T-helper 17 cell (primary cell): ENCODE measurements at places on chromosomes 5 and 9. TPM values are rescaled to one million over a fixed set of nuclear protein-coding genes. Genes with fewer than 3 reads are reported as not detected.

- no peak for DNase-seq
- H3K4me1 ChIP-seq: peaks cover 22% of the 10 kb centered on the region
- H3K4me3 ChIP-seq: no peak overlapping the region
- no peak overlapping the region for H3K27ac ChIP-seq
- H3K36me3 ChIP-seq: no peaks in the 10 kb centered on the region
- H3K27me3 ChIP-seq: peaks cover 12% of the 10 kb centered on the region
Measured at GRCh38 chr9:88926781-88927505, 64.3 kb upstream of the S1PR3 start.

P4HA2 gene
- not detected for total RNA-seq

RASGRF2 gene
- 21.3 TPM for total RNA-seq

- H3K27me3 ChIP-seq: peaks cover 61% of the 10 kb centered on the region
- no peak overlapping the region for H3K4me3 ChIP-seq
- peaks cover 2% of the 10 kb centered on the region for H3K4me1 ChIP-seq
- no peak overlapping the region for H3K27ac ChIP-seq
- H3K36me3 ChIP-seq: no peaks in the 10 kb centered on the region
- no peak for DNase-seq
Measured at GRCh38 chr9:37062336-37062735, 28.3 kb upstream of the PAX5 start.

MLANA gene
- total RNA-seq: not detected

- no peak for DNase-seq
- peaks cover 7% of the 10 kb centered on the region for H3K4me1 ChIP-seq
- H3K27me3 ChIP-seq: no peaks in the 10 kb centered on the region
- no peaks in the 10 kb centered on the region for H3K36me3 ChIP-seq
- H3K27ac ChIP-seq: peak overlapping the region; percentile 66
Measured at GRCh38 chr5:141941307-141941706, 16.7 kb downstream of the PCDH12 start.

DNA sequence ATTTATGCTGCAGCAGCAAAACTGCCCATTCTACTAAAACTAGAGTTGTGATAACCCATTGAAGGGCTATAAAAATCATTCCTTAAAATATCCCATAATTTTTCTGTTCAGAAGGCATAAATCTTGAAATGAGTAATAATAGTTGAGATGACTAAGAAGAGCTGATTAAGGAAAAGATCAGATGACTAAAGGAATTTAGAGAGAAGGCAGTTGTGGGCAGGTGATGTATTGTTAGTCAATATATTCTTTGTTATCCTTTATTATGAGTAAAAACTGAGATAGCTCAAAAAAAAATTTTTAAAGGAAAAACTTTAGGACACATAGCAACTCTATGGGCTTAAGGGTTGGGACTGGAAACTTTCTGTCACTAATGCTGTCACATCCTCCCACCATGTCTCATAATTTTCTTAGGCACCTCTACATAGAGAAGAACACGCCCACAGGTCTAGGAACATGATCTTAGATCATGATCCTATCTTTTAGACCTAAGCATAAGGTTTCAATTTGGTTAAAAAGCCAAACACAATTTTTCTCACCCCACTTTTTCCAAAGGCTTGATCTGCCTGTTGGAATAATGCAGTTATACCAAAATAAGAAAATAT is 597.5 kb upstream of the MEF2C start:
- H3K27me3 ChIP-seq: no peaks in the 10 kb centered on the region
- no peak overlapping the region for H3K27ac ChIP-seq
- no peaks in the 10 kb centered on the region for H3K36me3 ChIP-seq

GRCh38 chr5:180160789-180161188 is 48.2 kb downstream of the RASGEF1C start:
- H3K4me1 ChIP-seq: peaks cover 2% of the 10 kb centered on the region
- H3K4me3 ChIP-seq: no peak overlapping the region
- peaks cover 4% of the 10 kb centered on the region for H3K36me3 ChIP-seq
- no peak for DNase-seq

ENC1 gene
- 0.70 TPM for total RNA-seq

DNA sequence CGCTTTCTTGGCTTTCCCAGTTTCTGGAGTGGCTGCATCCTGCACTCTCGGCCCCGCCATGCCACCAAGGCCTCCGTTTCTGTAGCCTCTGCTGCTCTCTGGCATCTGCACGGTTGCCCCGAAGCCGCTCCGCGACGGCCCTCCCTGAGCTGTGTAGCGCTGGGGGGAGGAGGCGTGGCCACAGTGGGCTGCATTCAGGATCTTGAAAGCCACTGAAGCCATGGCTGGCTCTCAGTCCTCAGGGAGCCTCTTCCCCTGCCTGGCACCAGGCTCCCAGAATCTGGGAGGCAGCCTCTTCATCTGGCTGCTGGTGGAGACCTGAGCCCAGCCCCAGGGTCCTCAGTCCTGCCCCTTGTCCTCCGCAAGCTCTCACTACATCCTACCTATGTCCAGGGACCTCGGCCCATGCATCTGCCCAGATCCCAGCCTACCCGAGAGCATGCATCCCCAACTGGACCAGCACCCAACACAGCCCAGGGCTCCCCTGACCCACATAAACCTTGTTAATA is 25.1 kb downstream of the PAEP start:
- no peak overlapping the region for H3K27ac ChIP-seq
- DNase-seq: no peak
- H3K36me3 ChIP-seq: peaks cover 4% of the 10 kb centered on the region
- peaks cover 2% of the 10 kb centered on the region for H3K4me1 ChIP-seq

DNA sequence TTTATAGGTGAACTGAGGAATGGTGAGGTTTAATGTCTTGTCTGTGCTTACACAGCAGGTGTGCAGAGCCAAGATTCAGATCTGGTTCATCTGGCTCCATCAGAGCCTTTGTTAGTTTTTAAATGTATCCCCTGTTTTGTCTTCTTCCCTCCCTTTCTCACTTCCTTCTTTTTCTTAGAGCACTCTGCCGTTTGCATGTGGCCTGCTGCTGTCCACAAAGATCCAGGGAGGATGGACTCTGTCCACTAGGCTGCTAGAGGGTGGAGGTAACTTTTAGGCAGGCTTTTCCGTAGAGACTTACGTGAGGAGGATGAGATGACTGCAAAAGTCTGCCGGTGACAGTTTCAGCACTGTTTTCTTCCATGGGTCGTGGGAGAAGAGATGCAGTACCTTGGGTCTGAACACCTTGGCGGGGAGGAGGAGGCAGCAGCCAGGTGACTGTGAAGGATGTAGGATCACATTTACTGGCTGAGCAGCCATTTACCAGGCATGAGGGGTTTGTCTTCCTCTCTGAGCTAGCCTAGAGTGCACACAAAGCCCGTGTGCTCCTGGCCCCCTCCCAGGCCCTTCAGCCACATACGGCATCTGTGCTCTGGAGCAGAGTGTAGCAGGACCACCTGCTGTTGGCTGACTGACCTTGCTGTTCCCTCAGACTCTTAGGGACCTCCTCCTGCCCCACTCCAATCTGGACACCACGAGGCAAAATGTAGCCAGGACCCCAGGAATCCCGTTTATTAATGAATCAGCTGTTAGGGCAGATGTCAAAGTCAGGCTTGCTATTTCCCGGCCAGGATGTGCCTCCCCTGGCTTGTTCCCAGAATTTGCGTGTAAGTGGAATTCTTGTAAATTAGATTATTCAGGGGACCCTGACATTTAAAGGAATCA is 1.8 kb downstream of the NTMT1 start:
- peaks cover 3% of the 10 kb centered on the region for H3K36me3 ChIP-seq
- peaks cover 47% of the 10 kb centered on the region for H3K4me1 ChIP-seq
- H3K4me3 ChIP-seq: peak overlapping the region; percentile 96
- no peak for DNase-seq

GRCh38 chr5:37966871-37967270 is 127.0 kb upstream of the GDNF start:
- H3K27ac ChIP-seq: no peak overlapping the region
- DNase-seq: no peak
- H3K27me3 ChIP-seq: no peaks in the 10 kb centered on the region
- H3K4me3 ChIP-seq: no peak overlapping the region
- no peaks in the 10 kb centered on the region for H3K36me3 ChIP-seq
- no peaks in the 10 kb centered on the region for H3K4me1 ChIP-seq

PROB1 gene
- 0.72 TPM for total RNA-seq

SHOC1 gene
- not detected for total RNA-seq

DNA sequence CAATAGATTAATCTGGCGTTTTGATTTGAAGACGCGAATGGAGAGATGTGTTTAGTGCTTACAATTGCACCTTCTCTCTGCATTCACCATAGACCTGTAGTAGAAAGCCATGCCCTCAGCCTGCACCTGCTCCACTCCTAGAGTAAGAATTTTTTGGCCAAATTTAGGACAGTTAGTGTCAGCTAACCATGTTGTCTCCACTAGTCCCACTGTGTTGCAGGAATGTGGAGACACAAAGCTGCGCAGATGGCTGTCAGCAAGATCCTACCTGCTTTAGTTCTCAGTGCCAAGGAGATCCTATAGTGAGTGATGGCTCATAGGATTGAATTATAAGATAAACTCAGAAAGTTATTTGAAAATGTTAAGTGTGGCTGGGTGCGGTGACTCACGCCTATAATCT is 35.1 kb upstream of the ABCA1 start:
- no peak overlapping the region for H3K27ac ChIP-seq
- peaks cover 18% of the 10 kb centered on the region for H3K4me1 ChIP-seq
- no peaks in the 10 kb centered on the region for H3K27me3 ChIP-seq
- H3K4me3 ChIP-seq: no peak overlapping the region
- no peak for DNase-seq

- peaks cover 9% of the 10 kb centered on the region for H3K27me3 ChIP-seq
- no peaks in the 10 kb centered on the region for H3K36me3 ChIP-seq
- peak overlapping the region; percentile 19 for H3K4me3 ChIP-seq
- DNase-seq: no peak
Measured at GRCh38 chr5:52673495-52673894, 114.2 kb upstream of the ITGA1 start.

DNA sequence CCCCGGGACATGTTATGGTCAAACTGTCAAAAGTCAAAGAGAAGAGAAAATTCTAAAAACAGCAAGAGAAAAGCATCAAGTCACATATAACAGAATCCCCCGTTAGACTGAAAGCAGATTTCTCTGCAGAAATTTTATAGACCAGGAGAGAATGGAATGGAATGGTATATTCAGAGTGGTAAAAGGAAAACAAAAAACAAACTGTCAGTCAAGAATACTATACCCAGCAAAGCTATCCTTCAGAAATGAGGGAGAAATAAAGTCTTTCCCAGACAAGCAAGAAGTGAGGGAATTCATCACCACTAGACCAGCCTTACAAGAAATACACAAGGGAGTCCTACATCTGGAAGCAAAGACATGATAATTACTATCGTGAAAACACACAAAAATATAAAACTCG is 208.0 kb downstream of the CACNA1B start:
- peaks cover 2% of the 10 kb centered on the region for H3K27me3 ChIP-seq
- H3K36me3 ChIP-seq: peaks cover 2% of the 10 kb centered on the region
- H3K4me3 ChIP-seq: no peak overlapping the region
- peaks cover 4% of the 10 kb centered on the region for H3K4me1 ChIP-seq

- DNase-seq: no peak
- H3K4me1 ChIP-seq: no peaks in the 10 kb centered on the region
- no peak overlapping the region for H3K4me3 ChIP-seq
- no peak overlapping the region for H3K27ac ChIP-seq
- H3K27me3 ChIP-seq: no peaks in the 10 kb centered on the region
Measured at GRCh38 chr5:25500635-25501034, 855.9 kb upstream of the CDH10 start.

- no peaks in the 10 kb centered on the region for H3K27me3 ChIP-seq
- peaks cover 14% of the 10 kb centered on the region for H3K4me1 ChIP-seq
- no peaks in the 10 kb centered on the region for H3K36me3 ChIP-seq
Measured at GRCh38 chr9:136081113-136081825, 13.8 kb downstream of the NACC2 start.

DNA sequence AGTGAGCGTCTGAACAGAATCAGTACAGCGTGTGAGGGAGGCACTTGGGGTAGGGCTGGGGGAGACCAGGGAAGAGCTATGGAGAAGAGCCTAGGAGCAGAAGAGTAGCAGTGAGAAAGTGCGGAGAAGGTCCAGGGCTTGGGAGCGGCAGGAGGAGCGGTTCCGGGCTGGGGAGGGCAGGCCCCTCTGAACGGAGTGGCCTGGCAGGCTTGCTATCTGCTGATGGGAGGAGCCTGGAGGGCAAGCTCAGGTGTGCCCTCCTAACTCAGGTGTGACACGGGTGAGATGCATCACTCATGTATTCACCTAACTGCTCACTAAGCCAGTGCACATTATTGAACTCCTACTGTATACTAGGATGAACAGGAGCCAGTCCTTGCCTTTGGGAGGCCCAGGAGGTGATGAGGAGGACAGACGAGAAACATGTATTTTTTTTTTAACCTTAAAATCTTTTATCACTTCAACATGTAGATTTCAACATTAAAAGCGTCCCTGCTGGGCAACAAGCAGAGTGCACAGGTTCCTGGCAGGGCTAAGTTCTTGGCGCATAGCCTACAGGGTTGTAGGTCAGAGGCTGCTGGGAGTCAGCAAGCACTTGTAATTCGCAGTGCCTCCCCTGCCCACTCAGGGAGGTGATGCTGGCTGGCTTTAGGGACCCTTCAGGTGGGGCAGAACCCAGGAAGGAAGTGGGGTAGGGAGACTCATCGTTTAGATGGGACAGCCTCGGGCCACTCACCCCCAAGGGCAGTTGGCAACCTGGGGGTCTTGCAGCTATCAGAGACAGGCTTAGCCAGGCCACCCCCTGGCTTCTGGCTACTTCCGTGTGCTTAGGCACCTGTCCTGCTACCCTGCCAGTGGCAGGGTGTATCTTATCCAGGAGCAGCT is 55.5 kb downstream of the TMOD1 start:
- H3K36me3 ChIP-seq: peaks cover 6% of the 10 kb centered on the region
- no peak overlapping the region for H3K27ac ChIP-seq
- H3K4me1 ChIP-seq: peaks cover 15% of the 10 kb centered on the region

GRCh38 chr9:134331186-134332025 is 5.2 kb downstream of the RXRA start:
- H3K36me3 ChIP-seq: no peaks in the 10 kb centered on the region
- no peak for DNase-seq
- no peaks in the 10 kb centered on the region for H3K27me3 ChIP-seq
- H3K4me1 ChIP-seq: peaks cover 9% of the 10 kb centered on the region
- H3K27ac ChIP-seq: no peak overlapping the region
- H3K4me3 ChIP-seq: no peak overlapping the region

COL5A1 gene
- 3.3 TPM for total RNA-seq

DNA sequence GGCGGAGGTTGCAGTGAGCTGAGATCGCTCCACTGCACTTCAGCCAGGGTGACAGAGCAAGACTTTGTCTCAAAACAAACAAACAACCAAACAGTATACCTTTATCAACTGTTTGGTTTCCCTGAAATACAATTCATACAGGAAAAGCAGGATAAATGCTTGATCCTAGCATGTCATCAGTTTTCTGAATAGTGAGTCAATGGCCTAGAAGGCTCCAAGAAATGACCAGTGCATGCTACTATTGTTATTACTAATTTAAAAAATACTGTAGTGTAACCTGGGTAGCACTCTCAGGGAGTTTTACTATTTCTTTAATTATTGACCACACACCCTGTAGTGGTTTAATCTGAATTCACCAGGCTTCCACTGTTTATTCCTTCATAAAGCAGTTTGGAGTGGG is 101.0 kb upstream of the PTPN3 start:
- no peaks in the 10 kb centered on the region for H3K4me1 ChIP-seq
- H3K27ac ChIP-seq: no peak overlapping the region
- DNase-seq: no peak
